Stimulated activated CD4-positive, alpha-beta T cell treated with anti-CD3 and anti-CD28 coated beads, Interleukin-12 subunit alpha, Interleukin-12 subunit beta, amount 100 ng/mL, for 4 hours (primary cell): ENCODE measurements at places on chromosomes 1 and 21.

DNA sequence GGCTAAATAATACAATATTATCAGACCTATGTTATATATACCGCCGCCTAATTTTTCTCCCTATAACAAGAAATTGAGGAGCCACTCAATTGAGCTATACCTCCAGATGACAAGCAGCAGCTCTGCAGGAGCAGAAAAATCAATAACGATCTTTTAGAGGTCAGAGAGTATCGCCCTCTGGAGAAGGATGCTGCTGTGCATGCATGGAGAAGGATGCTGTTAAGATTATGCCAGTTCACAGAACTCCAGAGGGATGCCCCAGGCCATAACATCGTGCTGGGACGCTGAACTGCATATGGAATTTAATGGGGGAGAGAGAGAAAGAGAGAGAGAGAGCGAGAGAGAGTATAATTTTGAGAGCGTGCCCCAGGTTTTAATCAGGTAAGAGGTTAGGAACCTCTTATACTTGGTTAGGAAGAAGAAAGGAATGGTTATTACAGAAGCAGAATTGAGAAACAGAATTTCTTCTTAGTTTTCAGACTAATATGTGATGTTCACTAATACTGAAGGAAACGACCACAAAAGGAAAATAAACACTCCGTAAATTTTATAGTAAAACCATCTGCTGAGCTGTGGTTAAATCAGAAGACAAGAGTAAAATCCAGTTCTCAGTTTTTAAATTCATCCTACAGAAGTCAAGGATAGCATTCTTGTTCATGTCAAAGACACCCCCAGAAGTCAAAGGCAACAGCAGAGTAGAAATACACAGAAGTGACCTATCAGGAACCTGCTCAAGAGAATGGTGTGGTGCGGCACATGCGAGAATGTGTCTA, 111.1 kb downstream of the SMYD2 start:
- no peak for DNase-seq

GRCh38 chr1:231016966-231017365, 23.1 kb downstream of the FAM89A start:
- DNase-seq, result no peak

GRCh38 chr1:62304975-62305374, 14.3 kb downstream of the KANK4 start:
- no peak for DNase-seq

DNA sequence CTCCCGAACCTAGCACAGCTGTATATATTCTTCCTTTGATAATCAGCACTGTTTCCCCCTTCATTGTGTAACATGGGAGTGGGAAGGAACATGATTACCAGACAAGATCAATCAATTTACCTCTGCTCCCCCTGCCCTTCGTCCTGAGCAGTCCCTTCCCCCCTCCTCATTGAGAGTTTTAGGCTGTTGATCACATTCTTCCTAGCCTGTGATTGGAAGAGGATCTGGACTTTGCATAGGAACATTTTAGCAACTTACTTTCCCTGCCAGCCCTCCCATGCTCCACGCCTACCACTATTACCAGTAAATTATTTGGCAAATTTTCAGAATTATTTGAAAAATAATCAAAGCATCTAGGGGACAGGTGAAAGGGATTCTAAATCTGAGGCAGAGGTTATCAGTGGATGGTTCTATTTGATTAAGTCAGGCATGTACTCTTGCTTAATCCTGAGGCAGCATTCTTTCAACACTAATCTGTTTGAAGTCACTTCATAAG, 62.7 kb upstream of the ABCD3 start:
- no peak for DNase-seq

GRCh38 chr1:168751195-168751650, 22.2 kb upstream of the DPT start:
- DNase-seq, result no peak

GRCh38 chr21:41817228-41817627, 50.4 kb upstream of the RIPK4 start:
- peak; percentile 21 for DNase-seq

DNA sequence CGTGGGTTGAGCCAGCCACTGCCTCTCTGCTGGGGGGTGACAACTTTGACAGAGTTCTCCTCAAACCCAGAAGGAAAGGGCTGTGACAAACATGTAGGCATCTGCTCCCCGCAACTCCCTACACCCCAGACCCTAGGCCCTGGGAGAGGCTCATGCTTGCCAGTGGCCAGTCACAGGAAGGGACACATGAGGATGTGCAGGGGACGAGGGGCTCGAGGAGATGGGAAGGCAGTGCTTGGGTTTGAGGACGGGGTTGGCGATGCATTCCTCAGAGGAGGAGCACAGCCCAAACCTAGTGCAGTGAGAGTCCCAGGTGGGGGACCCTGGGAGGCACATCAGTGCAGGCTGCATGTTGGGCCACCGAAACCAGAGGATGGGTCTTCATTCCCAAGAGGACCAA, 62.1 kb downstream of the STUM start:
- DNase-seq, result no peak

DNA sequence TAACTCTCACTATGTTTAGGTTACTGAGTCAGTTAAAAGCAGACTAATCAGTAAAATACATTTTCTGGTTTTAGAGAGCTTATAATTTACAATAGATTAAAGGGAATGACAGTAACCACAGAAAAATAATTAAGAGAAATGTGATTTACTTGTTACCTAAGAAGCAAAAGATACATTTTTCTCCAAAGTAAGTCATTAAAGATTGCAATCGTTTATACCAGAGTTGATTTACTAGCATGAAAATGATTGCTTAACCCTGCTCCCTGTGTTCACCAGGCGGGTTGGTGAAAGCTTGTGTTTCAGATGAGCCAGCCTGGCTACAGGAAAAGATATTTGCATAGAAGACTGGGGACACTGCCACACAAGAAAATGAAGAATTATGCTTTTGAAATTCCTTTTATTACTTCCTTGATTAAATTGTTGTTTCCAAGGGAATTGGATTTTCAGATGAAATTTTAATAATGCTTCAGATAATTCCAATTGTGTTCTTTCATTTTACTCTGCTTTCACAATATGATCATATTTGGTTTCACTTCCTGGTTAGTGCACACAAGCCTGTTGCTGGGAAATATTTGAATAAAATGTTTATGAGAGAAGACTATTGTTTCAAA, 27.9 kb downstream of the LRRC8B start:
- DNase-seq, result no peak

DNA sequence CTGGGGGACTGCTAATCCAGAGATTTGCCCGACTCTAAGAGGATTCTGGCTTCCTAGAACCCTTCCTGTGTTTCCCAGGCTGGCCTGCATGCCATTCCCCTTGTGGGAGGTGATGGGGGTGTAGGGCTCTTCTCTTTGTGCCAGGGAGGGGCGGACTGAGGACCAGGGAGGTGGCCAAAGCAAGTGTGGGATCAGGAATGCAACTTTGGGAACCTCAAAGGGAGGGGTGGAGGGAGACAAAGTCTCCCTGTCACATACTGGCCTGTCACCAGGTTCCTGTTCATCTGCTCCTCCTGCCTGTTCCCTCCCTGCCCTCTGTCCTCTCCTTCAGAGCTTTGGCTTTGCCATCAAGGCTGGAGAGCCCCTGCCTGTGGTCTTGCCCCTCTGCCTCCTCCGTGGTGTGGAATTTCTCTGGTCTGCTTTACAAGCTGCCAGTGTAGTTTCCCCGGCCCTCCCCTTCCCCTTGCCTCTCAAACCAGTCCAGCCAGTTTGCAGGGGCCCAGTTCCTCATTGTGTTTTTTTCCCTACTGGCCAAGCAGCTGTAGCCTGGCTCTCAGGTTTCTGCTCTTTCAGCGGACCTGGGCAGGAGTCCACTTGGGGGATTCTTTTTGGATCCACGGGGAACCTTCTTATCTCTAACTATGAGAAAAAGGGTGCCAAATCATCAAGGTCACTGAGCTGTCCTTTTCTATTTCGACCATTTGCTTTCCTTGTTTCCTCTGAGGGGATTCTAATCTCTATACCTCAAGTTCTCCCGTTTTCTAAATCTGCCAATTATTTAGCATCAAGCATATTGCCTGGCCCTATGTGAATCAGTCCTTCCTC, 1.8 kb downstream of the CGN start:
- no peak for DNase-seq

DNA sequence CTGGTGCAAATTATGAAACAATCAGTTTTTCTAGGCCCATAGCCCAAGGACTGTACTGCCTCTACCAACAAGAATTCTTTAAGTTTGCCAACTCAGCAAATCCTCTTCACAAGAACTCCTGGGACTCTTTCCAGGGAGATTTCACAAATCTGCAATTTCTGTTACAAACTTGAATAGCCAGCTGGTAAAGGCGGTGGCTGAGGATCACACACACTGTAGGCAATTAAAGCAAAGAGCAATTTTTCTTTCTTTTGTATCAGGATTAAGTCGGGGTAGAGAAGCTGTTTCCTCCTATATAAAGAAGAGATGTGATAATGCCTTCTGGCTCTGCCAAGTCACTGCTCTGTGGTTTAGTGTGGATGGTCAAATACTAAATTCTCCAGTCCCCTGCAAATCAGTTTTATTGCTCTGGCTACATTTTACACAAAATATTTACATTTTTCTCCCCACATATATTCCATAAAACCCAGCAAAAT, 1.7 kb downstream of the ALDH9A1 start:
- no peak for DNase-seq

DNA sequence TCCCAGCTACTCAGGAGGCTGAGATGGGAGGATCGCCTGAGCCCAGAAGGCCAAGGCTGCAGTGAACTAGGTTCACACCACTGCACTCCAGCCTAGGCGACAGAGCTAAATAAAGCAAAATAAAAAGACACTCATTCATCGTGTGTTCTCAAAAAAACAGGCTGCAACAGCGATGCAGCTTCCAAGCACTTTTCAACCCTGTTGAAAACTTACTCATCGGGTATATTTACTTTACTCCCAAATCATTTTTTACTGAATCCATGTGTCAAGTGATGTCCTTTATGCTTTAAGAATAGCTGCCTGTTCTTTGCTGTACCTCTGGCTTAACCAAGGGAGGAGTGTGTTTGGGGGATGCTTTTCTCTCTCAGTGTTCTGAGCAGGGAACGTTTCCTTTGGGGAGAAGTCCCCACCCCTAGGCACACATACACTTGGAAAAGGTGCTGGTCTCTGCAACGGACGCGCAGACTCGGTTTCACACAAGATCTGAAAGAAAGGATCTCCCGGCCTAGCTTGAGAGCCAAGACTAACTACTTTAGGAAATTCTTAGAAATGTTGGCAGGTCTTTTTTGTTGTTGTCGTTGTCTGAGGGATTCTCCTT, 1.4 kb downstream of the MAP1LC3C start:
- DNase-seq, result no peak

GRCh38 chr1:100134872-100135271, 1.9 kb downstream of the TRMT13 start:
- DNase-seq, result no peak
